ENCODE measurements at places on chromosomes 1 and 21. TPM values are rescaled to one million over a fixed set of nuclear protein-coding genes. Genes with fewer than 3 reads are reported as not detected.

GRCh38 chr1:201720522-201720844, 108.5 kb upstream of the IPO9 start:
- peaks cover 3% of the 10 kb centered on the region for H3K4me1 ChIP-seq
- H3K4me3 ChIP-seq = no peak overlapping the region
- peaks cover 13% of the 10 kb centered on the region for H3K27me3 ChIP-seq
- no peaks in the 10 kb centered on the region for H3K36me3 ChIP-seq
- DNase-seq = no peak
- no peak overlapping the region for H3K27ac ChIP-seq

- H3K36me3 ChIP-seq = no peaks in the 10 kb centered on the region
- H3K4me3 ChIP-seq = no peak overlapping the region
- H3K27ac ChIP-seq = no peak overlapping the region
Measured at GRCh38 chr1:213391445-213391844, 340.4 kb downstream of the RPS6KC1 start.

GRCh38 chr21:31634993-31635392, 24.5 kb upstream of the SOD1 start:
- no peak overlapping the region for H3K27ac ChIP-seq
- no peak for DNase-seq
- no peak overlapping the region for H3K4me3 ChIP-seq
- H3K36me3 ChIP-seq = no peaks in the 10 kb centered on the region

FCRL5 gene
- not detected for total RNA-seq

PLA2G2A gene
- not detected for total RNA-seq

GRCh38 chr1:17207046-17207445, 2.1 kb downstream of the PADI1 start:
- H3K4me1 ChIP-seq = peaks cover 35% of the 10 kb centered on the region
- H3K27ac ChIP-seq = no peak overlapping the region
- H3K27me3 ChIP-seq = peaks cover 20% of the 10 kb centered on the region
- no peaks in the 10 kb centered on the region for H3K36me3 ChIP-seq
- DNase-seq = no peak
- H3K4me3 ChIP-seq = no peak overlapping the region

CR1 gene
- not detected for total RNA-seq

DNA sequence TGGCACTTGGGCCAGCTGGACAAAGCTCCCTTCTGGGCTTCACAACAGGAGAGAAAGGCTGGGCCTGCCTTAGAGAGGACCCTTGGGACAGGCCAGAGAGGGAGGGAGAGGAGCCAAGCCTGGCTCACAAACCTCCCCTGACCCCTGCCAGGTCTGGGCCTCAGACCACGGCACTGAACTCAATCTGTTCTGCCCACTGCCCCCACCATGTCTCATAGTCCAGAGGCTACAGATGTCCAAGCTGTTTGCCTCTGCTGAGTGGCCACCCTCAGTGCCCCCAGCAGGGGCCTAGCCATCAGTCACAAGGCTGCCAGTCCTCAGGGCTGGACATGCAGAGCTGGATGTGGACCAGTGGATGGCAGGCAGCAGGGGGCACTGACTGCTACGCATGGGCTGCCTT, 13.0 kb upstream of the DMBX1 start:
- no peaks in the 10 kb centered on the region for H3K4me1 ChIP-seq
- H3K27me3 ChIP-seq = peaks cover 36% of the 10 kb centered on the region
- H3K27ac ChIP-seq = no peak overlapping the region
- H3K4me3 ChIP-seq = no peak overlapping the region
- no peaks in the 10 kb centered on the region for H3K36me3 ChIP-seq
- no peak for DNase-seq

GRCh38 chr1:89322402-89322801, 41.5 kb upstream of the GBP6 start:
- H3K27me3 ChIP-seq = no peaks in the 10 kb centered on the region
- no peak overlapping the region for H3K4me3 ChIP-seq
- no peak overlapping the region for H3K27ac ChIP-seq
- DNase-seq = no peak
- H3K4me1 ChIP-seq = peaks cover 5% of the 10 kb centered on the region

DNA sequence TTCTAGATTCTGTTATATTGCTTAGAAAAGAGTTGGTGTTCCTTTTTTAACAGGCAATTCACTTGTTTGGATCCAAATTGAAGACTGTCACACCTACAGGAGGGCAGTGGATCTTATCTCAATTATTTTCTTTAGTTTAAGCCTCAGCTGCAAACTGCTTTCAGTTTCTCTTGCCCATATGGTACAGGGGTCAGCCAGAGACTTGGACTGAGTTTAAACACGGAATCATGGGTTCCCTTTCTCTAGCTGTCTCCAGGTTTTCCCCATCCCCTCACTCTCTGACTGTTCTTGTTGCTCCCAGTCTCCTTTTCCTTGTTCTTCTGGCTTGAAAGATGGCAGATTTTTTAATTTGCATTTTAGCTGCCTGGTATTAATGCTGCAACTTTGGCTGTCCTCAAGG, 18.4 kb downstream of the DTL start:
- H3K27me3 ChIP-seq = no peaks in the 10 kb centered on the region
- DNase-seq = no peak
- H3K4me1 ChIP-seq = peaks cover 1% of the 10 kb centered on the region
- H3K36me3 ChIP-seq = peaks cover 93% of the 10 kb centered on the region

GRCh38 chr21:33374450-33375096, 28.6 kb upstream of the IFNGR2 start:
- peak; percentile 67 for DNase-seq
- peaks cover 3% of the 10 kb centered on the region for H3K36me3 ChIP-seq
- no peak overlapping the region for H3K27ac ChIP-seq
- no peak overlapping the region for H3K4me3 ChIP-seq

DNA sequence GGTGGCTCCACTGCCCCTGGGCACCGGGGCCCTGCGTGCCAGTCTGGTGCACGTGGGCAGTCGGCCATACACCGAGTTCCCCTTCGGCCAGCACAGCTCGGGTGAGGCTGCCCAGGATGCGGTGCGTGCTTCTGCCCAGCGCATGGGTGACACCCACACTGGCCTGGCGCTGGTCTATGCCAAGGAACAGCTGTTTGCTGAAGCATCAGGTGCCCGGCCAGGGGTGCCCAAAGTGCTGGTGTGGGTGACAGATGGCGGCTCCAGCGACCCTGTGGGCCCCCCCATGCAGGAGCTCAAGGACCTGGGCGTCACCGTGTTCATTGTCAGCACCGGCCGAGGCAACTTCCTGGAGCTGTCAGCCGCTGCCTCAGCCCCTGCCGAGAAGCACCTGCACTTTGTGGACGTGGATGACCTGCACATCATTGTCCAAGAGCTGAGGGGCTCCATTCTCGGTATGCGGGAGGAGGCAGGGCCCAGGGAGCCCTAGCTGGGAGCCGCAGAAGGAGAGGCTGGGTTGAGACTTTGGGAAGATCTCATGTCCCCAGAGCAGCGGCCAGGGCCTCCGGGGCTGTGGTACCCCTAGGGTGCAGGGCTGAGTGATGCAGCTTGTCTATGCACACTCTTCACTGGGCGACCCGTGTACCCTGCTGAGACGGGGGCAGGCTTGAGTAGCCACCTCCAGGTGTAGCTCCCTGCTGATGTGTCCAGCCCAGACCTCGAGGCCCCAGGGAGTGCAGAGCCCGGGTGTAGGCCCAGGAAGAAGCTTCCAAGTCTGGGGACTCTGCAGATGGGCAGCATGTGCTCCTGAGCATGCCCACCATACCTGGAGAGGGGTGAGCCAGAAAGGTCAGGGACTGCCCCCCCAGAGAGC, 1.8 kb downstream of the VWA1 start:
- H3K36me3 ChIP-seq = no peaks in the 10 kb centered on the region
- H3K4me1 ChIP-seq = peaks cover 6% of the 10 kb centered on the region
- no peak for DNase-seq
- no peak overlapping the region for H3K27ac ChIP-seq
- peaks cover 13% of the 10 kb centered on the region for H3K27me3 ChIP-seq

DNA sequence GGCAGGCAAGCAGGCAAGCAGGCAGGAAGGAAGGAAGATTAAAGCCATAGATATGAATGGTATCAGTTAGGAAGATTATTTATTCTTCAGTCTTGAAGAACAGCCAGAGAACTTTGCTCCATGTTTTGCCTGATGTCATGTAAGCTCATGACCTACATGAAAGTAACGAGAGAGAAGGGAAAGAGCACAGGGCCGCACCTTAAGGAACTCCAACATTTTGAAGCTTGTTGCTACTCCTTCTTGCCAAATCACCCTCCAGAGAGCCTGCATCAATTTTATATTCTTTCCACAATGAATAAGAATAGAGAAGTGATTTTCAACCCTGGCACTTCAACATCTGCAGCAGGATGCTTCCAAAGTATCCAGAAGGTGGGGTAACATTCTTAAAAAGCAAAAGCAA, 78.0 kb upstream of the EFHD2 start:
- DNase-seq = no peak
- H3K27ac ChIP-seq = no peak overlapping the region
- H3K4me1 ChIP-seq = peaks cover 2% of the 10 kb centered on the region
- H3K36me3 ChIP-seq = no peaks in the 10 kb centered on the region
- H3K27me3 ChIP-seq = peaks cover 43% of the 10 kb centered on the region

- H3K27me3 ChIP-seq = no peaks in the 10 kb centered on the region
- DNase-seq = no peak
- no peak overlapping the region for H3K4me3 ChIP-seq
- no peak overlapping the region for H3K27ac ChIP-seq
- peaks cover 1% of the 10 kb centered on the region for H3K4me1 ChIP-seq
- peaks cover 44% of the 10 kb centered on the region for H3K36me3 ChIP-seq
Measured at GRCh38 chr1:169383449-169383848, 15.5 kb downstream of the BLZF1 start.

IGFN1 gene
- total RNA-seq = not detected

TCHH gene
- total RNA-seq = 0.05 TPM

GRCh38 chr1:36664571-36665287, 182.0 kb upstream of the CSF3R start:
- no peak for DNase-seq
- no peak overlapping the region for H3K4me3 ChIP-seq
- H3K27me3 ChIP-seq = peaks cover 18% of the 10 kb centered on the region
- no peak overlapping the region for H3K27ac ChIP-seq
- no peaks in the 10 kb centered on the region for H3K36me3 ChIP-seq
- H3K4me1 ChIP-seq = no peaks in the 10 kb centered on the region

All from activated CD4-positive, alpha-beta memory T cell treated with anti-CD3 and anti-CD28 coated beads, Interleukin-2, amount 10 ng/mL, durations not matched to agents 7 days and 5 days (primary cell).